Stimulated activated CD8-positive, alpha-beta memory T cell treated with anti-CD3 and anti-CD28 coated beads, Interleukin-2, amount 100 ng/mL, for 48 hours (primary cell): ENCODE measurements at places on chromosomes 11 and 22.

GRCh38 chr11:117528097-117528721 lies 200.6 kb downstream of the CEP164 start:
- no peak for DNase-seq

- no peak for DNase-seq
These were observed 50.5 kb upstream of the WNT7B start for GRCh38 chr22:46027211-46028105.

DNA sequence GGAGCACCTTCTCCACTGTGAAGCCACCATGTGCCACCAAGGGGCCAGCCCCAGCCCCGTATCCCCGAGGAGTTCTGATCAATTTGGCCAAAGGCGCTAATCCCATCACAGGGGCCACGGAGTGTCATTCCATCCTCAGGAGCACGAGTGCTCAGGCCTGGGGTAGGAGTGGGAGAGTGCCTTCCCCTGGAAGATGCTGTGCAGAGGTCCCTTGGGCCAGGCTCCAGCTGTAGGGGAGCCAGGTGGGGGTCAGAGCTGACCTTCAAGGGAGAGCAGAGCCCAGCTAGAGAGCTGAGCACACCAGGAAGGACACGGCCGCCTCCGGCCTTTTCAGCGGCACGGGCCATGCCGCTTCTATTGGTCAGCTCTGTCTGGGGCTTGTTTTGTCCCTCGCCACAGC lies 1459.9 kb downstream of the BRD1 start:
- no peak for DNase-seq

DNA sequence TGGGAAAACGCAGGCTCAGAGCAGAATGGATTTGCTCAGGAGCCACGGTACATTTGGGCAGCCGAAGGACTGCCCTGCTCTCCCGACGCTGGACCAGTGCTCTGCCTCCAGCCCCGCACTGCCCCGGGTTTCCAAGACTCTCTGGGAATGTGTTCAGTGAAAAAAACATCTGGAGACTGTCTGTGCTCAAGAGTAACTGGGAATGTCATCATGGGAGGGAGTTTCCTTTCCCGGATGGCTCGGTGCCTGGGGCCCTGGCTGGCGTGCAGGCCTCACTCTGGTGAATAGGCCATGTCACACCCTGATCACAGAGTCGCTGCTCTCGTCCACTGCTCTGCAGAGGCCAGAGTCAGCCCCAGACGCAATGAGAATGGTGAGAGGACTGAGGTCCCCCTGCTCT lies 9.8 kb upstream of the APOL6 start:
- no peak for DNase-seq

GRCh38 chr11:69490516-69490915 lies 9.1 kb downstream of the LINC01488 start:
- no peak for DNase-seq

GRCh38 chr11:68579455-68579854 lies 104.9 kb upstream of the GAL start:
- no peak for DNase-seq

GRCh38 chr11:59417023-59417422 lies 9.2 kb downstream of the OR5A2 start:
- DNase-seq: no peak

DNA sequence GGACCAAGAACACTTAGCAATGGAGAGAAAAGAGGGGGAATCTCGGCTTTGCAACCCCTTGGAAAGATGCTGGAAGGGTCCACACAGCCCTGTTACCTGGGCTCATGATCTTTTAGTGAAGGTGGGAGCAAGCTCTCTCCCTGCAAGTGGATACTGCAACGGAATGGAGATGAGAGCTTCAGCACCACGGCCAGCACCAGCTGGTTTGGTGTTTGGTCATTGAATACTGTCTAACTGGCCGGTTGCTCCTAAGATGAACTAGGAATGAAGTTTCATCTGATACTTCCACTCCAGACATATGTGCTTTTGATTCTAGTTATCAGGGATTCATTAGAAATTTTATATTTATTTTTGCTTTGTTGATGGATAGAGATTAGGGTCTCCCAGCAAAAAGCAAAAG lies 16.3 kb downstream of the HTR3A start:
- DNase-seq: no peak

DNA sequence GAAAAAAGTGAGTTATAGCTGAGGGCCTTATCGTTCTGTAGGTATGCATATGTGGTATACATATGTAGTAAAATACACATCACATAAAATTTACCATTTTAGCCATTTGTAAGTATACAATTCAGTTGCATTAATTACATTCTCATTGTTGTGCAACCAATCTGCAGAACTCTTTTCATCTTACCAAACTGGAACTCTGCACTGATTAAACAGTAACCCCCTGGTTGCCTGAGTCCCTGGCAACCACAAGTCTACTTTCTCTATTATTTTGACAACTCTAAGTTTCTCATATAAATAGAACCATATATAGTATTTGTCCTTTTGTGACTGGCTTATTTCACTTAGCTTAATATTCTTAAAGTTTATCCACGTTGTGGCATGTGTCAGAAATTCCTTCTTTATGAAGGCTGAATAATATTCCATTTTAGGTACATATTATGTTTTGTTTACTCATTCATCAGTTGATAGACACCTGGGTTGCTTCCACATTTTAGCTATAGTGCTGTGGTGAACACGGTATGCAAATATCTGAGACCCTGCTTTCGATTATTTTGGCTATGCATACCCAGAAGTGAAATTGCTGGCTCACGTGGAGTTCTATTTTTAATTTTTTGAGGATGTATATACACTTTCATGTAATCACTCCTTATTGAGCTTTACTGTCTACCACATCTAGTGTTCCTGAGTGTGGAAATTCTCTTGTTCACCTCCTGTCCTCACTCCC lies 1.6 kb upstream of the DDX10 start:
- no peak for DNase-seq

- no peak for DNase-seq
These were observed 6.9 kb upstream of the SORL1 start for GRCh38 chr11:121445071-121445768.

- no peak for DNase-seq
These were observed 107.7 kb upstream of the CLMP start for GRCh38 chr11:123302751-123303195.

DNA sequence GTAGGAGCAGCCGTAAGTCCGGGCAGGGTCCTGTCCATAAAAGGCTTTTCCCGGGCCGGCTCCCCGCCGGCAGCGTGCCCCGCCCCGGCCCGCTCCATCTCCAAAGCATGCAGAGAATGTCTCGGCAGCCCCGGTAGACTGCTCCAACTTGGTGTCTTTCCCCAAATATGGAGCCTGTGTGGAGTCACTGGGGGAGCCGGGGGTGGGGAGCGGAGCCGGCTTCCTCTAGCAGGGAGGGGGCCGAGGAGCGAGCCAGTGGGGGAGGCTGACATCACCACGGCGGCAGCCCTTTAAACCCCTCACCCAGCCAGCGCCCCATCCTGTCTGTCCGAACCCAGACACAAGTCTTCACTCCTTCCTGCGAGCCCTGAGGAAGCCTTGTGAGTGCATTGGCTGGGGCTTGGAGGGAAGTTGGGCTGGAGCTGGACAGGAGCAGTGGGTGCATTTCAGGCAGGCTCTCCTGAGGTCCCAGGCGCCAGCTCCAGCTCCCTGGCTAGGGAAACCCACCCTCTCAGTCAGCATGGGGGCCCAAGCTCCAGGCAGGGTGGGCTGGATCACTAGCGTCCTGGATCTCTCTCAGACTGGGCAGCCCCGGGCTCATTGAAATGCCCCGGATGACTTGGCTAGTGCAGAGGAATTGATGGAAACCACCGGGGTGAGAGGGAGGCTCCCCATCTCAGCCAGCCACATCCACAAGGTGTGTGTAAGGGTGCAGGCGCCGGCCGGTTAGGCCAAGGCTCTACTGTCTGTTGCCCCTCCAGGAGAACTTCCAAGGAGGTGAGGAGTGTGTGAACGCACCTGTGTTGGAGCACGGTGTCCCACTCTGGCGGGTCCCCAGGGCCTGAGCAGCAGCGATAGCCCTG lies at the start of gene TAGLN:
Gene TAGLN, plus strand, starts transcription at position 318 of the 863 bp plus-strand sequence. CDS start 3,644 bp downstream, outside the sequence.
- DNase-seq: no peak

DNA sequence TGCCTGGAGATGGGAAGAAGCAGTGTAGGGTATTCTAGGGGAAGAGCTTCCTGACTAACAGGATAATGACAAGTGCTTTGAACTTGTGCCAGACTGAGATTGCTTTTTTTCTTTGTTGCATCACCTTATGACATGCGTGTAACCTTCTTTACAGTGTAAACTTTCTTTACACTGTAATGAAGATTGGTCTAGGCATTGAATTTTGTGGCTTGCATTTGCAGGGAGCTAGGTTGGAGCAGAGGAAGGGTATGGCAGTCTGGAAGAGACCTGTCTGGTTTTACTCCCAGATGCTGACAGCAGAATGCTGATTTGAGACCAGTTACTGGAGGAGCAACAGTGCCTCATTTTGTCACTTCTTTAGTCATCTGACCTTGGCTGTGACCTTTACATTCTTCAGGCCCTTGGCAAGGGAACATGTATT lies 5.6 kb downstream of the DDB2 start:
- DNase-seq: no peak
